ENCODE measurements at places on chromosomes 5 and 9. TPM values are rescaled to one million over a fixed set of nuclear protein-coding genes. Genes with fewer than 3 reads are reported as not detected.

DNA sequence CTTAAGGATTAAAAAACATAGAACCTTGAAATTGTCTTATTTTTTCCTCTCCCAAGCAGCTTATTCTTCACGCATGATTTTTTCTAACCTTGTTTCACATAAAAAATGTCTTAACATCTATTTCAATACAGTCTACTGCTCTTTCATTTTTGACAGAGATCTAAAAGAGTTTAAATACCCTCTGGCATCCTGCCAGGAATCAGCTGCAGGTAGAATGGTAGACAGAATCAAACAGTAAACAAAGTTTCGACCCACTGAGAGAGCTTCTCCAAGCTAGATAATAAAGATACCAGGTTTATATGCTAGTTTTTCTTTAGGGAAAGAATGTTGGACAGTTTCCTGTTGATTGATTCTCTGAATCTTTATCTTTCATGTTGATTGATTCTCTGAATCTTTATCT, 555.8 kb upstream of the CDH9 start:
- DNase-seq = no peak

DNA sequence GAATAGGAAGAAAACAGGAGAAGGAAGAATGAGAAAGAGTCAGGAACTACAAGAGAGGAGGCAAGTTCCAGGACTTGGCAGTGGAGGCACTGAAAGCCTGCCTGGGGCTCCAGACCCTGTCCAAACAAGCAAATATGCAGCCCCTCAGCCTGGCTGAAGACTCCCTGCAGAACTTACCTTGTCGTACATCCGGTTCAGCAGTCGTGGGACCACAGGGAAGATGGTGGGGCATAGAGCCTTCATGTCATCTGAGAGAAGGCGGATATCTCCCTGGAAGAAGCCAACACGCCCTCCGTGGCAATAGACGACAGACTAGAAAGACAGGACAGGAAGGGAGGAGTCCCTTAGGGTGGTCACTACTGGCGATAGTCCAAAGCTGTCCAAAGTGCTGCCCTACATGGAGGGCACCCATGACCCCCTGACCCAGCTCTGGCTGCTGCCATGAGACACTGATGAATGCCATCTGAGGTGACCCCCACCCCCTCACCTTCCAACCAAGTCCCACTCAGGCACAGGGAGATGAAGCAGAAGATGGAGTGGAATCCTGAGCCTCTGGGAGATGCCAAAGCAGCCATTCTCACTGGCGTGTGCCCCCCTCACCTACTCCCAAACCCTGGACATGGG, 27.7 kb upstream of the MEIKIN start:
- no peak for DNase-seq

DNA sequence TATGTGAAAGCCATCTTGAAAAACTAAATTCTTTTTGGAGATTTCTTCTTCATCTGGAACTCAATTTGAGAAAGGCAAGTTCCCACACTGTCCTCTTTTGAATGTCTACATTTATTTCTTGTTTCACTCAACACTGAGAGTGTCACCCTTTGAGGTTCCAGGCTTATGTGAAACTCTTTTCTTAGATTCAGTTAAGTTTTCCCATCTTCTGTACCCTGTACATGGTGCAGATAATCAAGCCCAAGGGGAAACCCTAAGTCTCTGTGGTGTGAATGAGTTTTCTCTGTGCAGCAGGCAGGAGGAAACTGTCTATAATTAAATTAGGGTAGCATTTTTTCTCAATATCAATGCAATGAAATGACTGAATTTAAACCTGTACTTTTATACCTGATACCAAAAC, 72.3 kb upstream of the PRLR start:
- no peak for DNase-seq

DNA sequence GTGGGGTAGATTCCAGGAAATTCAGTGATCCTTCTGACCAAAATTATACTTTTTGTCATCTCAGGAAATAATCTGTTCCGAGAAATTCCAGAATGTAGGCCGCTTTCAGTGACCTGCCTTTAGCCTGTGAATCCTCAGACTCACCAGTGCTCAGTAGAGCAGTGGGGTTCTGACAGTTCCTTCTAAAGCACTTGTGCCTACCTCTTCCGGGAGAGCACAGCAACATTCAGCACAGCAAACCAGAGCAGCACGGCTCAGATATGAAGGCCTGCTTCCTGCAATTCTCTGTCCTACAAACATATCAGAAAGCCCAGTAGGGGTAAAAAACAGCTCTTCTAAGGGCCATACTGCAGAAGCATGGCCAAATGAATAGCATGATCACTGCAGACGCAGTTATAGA, 15.0 kb downstream of the FANCC start:
- DNase-seq = no peak

Gene TMEFF1
- total RNA-seq = 4.7 TPM

DNA sequence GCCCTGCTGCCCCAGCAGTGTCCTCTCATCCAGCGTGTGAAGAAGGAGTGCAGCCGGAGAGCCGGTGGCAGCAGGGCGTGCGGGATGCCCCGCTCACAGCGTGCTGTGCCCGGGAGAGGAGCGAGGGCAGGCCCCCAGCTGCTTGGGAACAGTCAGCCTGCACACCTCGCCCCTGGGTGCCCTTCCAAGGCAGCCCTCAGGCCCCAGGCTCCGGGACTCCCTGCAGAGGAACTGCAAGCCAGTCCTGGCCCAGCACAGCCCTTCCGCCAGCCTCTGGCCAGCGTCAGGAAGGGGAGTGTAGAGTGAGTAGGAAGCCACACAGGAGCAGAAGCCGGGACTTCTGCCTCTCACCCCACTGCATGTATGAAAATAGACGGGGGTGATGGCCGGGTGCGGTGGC, 43.5 kb downstream of the ADAMTS2 start:
- DNase-seq = no peak

DNA sequence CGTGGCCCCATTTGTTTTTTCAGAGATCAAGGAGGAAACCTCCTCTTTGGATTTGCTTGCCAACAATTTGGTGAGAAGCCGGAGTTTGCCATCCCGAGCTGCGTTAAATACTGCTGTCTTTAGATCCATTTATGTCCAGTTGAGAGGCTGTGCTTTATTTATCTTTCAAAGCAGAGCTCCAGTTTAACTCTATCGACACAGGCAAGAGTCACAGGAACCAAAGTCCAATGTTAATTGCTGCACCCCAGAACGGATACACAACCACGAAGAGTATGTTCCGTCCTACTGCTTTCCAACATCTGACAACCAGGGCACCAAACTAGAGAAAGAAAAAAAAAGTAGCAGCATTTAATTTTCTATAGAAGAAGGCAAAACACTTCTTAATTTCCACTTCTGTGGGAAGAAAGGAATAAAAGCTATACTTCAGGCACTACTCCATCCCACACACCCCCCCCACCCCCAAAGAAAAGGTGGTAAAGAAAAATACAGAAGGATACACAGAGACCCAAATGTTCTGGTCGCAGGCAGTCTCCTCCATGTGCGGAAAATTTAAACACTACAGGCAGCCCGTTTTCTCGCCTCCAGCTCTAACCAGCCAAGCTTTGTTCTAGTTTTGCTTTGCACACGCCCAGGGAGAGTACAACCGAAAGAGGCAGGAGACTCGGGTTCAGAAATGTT, 1.1 kb downstream of the FEM1C start:
- peak; percentile 41 for DNase-seq

Gene PCDHGA12
- 3.9 TPM for total RNA-seq

DNA sequence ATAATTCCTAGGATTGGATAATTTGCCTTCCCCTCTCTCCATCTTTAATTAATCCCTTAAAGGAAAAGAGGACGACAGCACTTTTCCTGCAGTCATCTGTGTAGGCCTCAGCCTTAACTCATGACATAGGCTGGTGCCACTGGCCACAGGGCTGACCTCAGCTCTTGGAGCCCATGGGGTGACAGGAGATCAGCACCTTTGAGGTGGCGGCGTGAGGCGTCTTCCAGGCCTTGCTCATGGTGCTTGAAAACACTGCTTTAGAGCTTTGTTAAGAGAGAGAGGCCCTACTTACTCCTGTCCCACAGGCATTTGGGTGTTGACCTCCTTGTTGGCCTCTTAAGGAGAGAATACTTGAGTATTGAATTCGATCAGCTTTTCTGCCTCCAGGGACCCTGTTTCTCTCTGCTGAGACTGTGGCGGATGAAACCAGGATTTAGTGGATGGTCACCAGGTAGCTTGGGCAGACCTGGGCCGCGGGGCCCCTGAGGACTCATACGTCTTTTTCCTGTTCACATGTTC, 23.4 kb downstream of the TENT4A start:
- DNase-seq = no peak

GRCh38 chr9:129113645-129114304, 2.6 kb downstream of the PTPA start:
- DNase-seq = no peak

Gene CAMK2A
- 4.0 TPM for total RNA-seq

Gene CDH18
- 16.5 TPM for total RNA-seq

- DNase-seq = no peak
Observed at GRCh38 chr5:62093976-62094375, 212.0 kb upstream of the KIF2A start.

DNA sequence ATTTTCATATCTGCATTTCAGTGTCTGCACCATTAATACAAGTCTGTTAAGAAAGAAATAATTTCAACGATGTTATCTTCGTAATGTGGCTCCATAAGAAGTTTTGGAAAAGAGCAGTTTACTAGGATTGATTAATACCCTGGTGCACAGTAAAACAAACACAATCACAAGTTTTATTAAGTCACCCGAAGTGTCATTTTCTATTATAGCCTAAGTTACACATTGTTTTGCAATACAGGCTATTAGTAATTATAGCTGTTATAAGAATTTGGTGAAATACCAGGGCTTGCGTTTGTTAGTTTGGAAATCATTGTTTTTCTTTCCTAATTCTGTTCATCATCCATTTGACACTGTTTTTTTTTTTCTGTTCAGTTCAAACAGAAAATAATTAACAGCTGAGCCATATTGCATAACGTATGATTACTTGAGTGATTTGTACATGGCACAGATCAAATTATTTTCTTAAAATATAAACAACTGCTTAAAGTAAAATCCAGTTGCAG, 30.6 kb downstream of the LVRN start:
- no peak for DNase-seq

Gene PAEP
- total RNA-seq = not detected

GRCh38 chr9:13607481-13608441, 328.3 kb upstream of the MPDZ start:
- no peak for DNase-seq

DNA sequence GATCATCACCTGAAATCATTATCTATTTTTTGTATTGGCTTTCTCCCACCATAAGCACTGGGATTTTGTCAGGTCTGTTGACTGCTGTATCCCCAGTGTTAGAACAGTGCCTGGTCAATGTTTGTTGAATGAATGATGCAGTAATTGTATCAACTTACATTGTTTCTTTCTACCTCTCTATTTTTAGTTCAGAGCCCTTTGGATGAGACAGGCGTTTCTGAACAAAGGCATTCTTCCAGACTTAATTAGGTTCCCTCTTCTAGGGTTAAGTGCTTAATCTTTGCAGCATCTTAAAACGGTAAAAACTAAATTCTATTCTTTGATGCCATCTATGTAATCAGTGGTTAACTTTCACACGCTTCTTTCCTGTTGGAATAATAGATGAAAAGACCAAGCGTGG, 26.3 kb downstream of the SLC44A1 start:
- no peak for DNase-seq

Gene FST
- 58.7 TPM for total RNA-seq

Gene MED7
- total RNA-seq = 10.7 TPM

DNA sequence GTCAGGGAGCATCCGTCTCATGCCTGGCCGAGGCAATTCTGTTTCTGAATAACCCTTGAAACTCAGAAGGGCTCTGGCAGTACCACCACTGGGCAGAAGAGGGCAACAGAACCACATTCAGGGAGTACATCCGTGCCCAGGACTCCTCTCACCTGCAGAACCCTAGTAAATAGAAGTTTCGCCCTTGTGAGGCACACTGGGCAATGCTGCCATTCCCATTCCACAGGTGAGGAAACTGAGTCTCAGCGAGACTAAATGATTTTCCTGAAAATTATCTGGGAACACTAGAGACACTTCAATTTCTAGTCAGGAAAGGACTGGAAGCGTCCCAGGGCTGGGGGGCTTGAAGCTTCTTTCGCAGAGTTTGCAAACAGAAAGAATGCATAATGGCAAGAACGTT, 74.7 kb downstream of the FGF1 start:
- peak; percentile 22 for DNase-seq

GRCh38 chr9:88007291-88007650, 32.9 kb upstream of the CDK20 start:
- DNase-seq = no peak

Data from skin of body (tissue), 3 donors.